NCI-H226 (cell line): ENCODE measurements at places on chromosomes 16 and 17.

DNA sequence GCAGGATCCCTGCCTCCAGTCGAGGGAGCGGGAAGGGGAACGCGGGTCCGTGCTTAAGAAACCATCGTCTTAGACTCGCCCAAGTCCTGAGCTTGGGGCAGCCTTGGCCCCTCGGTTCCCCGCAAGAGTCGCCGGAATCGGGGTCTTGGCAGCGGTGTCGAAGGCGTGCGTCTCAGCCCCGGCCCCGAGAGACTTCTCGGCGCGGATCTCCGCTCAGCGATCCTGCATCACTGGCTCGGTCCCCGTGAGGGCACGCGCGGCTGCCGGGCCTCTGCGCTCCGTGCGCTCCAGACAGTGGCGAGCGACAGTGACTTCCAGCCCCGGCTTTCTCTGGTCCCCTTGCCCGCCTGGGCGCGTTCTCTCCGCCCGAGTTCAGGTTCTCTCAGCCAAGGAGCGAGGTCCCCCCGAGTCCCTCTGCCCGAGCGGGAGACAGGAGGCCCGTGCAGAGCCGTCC, 380 bp downstream of the HS3ST3A1 start:
- DNase-seq: no peak

- DNase-seq: no peak
Observed at GRCh38 chr17:82366749-82367148, 4.8 kb upstream of the UTS2R start.

- DNase-seq: no peak
Observed at GRCh38 chr17:77327566-77328464, 187.0 kb downstream of the SEC14L1 start.

DNA sequence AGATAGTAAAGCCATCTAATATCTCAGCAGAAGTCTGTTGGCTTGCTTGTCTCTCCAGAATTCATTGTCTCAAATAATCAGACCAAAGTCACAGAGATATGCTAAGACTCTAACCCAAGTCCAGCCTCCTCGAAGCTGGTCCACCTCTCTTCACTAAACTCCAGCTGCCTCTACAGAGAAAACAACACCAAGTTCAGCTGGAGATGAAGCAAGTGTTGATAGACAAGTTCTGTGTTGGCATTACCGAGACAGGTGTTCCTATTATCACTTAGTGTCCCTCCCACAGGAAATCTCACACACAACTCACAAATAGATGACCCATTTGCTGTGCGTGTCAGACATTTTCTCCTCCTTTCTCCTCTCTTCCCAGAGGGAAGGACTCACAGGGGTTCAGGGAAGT, 164.4 kb upstream of the ANKFN1 start:
- no peak for DNase-seq

DNA sequence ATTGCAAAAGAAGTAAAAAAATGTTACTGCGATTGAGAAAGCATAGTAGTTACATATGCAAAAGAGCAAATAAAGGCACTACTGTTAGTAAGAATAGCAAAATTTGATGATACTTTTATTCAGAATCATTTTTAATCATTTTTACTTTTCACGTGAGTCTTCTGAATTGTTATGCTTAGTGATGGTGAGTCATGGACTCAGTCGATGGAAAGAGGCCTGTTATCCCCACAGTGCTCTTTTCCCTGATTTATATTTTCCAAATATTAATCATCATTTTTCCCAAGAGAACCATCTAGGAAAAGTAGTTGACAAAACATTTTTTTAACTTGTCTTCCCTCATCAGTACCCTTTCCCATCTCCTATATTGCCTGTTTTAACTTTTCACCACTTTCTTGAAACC, 181.1 kb downstream of the CHD9 start:
- DNase-seq: no peak

DNA sequence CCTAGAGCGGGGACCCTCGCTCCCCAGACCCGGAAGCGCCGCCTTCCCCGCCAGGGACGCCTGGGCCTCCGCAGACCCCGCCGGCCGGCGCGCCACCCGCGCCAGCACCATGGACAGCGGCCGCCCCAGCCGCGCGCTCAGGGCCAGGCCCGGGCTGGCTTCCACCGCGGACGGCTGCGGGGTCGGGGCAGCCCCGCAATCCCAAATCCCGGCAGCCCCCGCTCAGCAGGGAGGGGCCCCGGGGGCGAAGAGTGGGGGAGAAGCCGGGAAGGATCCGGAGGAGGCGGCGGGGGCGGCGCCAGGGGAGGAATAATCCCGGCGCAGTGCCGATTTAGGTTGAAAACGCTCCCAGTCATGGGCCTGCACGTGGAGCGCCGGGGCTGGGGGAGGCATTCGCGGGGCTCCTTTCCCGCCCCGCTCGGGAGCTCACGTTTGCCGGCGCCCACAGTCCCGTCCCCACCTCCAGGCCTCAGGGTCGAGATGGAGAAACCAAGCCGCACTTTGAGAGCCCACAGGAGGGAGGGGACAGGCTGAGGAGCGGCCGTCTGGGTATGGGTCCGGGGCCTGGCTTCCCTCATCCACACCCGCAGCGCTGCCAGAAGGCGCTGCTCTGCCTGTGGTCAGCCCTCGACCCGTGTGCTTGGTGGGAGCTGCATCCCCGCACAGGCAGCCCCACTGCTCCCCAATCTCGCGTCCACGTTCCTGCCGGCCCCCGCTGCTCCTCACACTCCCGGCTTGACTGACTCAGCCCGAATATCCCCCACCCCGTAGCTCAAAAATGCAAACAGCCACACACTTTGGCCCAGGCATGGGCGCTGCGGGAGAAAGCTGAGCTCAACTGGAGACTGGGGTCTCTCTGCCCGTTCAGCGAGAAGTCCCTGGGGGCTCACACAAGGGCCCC, 4.7 kb downstream of the FBXL16 start:
- DNase-seq: no peak

DNA sequence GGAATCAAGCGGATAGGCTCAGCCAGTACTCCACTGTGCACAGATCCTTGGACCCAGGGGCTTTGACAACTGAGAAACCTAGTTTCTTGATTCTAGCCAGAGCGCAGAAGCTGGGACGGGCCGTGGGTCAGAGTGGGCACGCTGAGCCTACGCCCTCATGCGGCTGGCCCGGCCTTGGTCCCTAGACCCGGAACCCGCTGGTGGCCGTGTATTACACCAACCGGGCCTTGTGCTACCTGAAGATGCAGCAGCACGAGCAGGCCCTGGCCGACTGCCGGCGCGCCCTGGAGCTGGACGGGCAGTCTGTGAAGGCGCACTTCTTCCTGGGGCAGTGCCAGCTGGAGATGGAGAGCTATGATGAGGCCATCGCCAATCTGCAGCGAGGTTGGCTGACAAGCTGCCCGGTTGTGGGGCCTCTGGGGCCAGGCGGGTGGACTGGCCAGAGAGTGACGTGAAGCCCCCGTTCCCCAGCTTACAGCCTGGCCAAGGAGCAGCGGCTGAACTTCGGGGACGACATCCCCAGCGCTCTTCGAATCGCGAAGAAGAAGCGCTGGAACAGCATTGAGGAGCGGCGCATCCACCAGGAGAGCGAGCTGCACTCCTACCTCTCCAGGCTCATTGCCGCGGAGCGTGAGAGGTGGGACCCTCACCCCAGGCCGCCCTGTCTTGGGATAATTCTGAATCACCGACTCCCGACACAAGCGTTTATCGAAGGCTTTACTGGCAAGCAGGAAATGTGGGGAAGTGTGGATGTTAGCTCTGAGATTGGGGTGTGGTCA, 946 bp downstream of the STUB1 start:
- no peak for DNase-seq

DNA sequence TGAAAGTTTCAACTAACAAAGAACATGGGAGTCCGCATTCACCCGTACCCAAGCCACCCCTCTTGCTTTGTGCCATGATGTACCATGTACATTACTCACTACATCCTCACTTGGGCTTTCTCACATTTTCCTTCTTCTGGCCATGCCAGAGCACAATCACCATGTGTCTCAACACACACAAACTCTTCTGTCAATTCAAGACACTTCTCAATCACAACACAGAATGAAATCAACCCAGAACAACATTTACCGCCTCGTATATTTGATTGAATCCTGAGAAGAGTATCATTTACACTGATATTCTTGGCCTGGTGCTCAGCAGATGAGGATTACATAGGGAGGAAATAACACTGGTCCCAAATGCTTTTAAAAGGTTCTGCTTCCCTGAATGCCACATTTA, 4.5 kb downstream of the ADAMTS18 start:
- no peak for DNase-seq

GRCh38 chr16:9141813-9142212, 50.4 kb downstream of the HAPSTR1 start:
- DNase-seq: no peak

DNA sequence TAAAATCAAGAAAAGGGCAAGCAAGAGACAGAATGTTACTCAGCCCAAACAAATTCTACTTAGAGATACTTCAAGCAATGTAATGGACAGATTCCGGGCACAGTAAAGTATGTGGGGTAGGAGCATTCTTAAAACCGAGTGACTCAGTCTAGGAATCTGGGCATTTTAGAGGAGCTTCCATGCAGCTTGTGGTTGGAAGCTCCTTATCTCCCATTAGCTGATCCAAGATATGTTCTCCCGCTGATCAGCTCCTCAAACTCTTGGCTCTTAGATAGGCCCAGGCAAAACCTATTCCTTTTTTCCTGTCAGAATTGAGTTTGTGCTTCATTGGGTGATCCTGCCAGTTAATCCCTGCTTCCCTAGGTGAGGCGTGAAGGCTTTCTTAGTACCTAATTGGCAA, 303.3 kb downstream of the CEP112 start:
- peak; percentile 96 for DNase-seq

- peak; percentile 46 for DNase-seq
Observed at GRCh38 chr16:84806256-84806889, 13.4 kb upstream of the CRISPLD2 start.
